ENCODE measurements at places on chromosomes 3 and 15.

GRCh38 chr3:182129740-182130139 lies 418.0 kb downstream of the SOX2 start:
- DNase-seq = no peak

- peak; percentile 45 for DNase-seq
Observed at GRCh38 chr3:122577409-122578031, at the start of gene PARP15. TSS of gene PARP15 (plus strand) at chr3:122577650. CDS start at chr3:122577668, 18 bp downstream.

DNA sequence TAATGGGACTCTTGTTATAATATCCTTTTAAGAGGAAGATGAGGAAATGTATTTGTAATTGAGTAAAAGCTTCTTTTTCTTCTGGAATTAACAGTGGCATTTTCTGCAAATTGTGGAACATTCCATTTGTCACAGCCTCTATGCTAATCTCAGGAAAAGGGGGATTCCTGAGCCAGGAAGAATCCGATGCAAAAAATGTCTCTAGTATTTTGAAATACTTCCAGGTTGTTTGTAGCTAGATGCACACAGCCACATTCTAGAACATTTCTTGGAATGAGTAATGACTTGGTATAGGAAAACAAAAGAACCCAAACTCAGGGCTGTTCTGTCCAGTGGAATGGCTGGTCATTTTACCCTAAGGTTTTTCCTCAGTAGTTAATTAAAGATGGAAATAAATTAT lies 98.5 kb upstream of the SLC2A2 start:
- DNase-seq = no peak

- DNase-seq = no peak
Observed at GRCh38 chr3:131795390-131796090, 239.3 kb downstream of the CPNE4 start.

DNA sequence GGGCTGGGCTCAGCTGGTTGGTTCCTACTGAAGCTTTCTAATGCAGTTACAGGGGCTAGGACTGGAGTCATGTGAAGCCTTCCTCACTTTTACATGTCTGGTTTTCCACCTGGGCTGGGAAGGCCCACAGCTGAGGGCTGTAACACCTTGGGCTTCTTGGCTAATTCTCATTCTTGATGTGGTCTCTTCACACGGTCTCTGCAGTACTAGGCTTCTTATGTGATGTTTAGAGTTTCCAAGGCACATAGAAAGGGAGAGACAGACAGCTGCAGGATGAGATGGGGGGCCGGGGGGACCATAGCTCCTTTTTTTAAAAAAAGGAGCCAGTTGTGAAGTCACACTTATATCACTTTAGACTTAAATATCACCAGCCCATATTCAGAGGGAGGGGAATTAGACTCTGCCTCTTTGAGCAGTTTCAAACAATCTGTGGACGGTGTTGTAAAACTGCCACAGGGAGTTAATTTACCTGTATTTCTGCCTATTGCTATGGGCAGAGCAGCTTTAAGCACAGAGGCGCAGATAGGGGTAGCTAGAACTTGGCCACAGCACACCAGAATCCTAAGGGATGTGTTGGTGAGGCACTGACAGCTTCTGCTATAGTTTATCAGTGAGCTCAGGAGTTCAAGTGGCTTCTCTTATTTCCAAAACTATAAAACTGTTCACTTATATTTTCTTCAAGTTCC lies 46.7 kb downstream of the NKIRAS1 start:
- no peak for DNase-seq
